H1 (cell line): ENCODE measurements at places on chromosomes 12 and 14.
A peak's percentile ranks its signal among the peaks of the same experiment; 100 is the strongest.

- no peak for DNase-seq
Measured at GRCh38 chr14:61511558-61511948, 183.8 kb upstream of the HIF1A start.

GRCh38 chr12:79691511-79692248 lies 916 bp upstream of the PAWR start:
- no peak for DNase-seq

DNA sequence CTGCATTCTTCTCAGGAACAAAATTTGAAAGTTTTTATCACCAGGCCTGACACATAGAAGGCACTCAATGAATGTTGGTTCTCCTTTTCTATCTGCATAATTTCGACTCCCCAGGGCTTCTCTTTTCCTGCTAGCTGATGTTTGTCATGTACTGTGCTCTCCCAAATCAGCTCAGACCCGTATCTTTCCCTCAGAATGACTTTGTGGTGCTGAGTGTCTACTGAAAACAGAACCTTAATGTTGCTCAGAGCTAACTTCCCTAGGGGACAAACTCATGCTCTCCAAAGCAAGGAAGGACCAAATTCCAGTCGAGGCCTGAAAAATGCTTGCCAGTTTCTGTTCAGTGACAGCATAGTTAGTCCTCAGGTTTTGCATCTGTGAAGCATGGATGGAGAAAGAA lies 1.9 kb downstream of the ARHGDIB start:
- DNase-seq, result no peak

GRCh38 chr12:124938108-124938507 lies 23.7 kb upstream of the UBC start:
- no peak for DNase-seq

GRCh38 chr14:24465368-24465767 lies 22.8 kb upstream of the SDR39U1 start:
- no peak for DNase-seq

- no peak for DNase-seq
Measured at GRCh38 chr14:93775744-93776143, 12.5 kb downstream of the PRIMA1 start.

- DNase-seq, result peak; percentile 90
Measured at GRCh38 chr14:22766457-22767322, at the start of gene OXA1L. Gene OXA1L, plus strand, starts transcription at chr14:22766688. Its CDS starts 14 bp downstream, at chr14:22766702.

DNA sequence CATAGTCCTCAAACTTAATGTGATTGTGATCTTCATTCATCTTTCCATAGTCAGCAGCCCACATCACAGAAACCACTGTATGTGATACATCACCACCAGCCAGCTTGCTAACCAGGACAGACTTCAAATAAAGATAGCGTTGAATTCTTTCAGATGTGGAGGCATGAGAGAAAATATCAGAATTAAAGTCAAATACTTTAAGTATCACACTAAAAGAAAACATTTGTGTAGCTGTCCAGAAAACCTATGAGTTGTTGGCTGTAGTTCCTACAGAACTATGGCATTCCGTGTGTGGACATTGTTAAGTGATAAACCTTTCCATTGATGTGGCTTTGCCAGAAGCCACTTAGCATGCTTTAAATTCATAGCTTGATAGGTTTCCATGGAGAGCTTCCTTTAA lies 105.1 kb downstream of the LLPH start:
- no peak for DNase-seq

GRCh38 chr14:27305441-27305945 lies 707.7 kb upstream of the NOVA1 start:
- DNase-seq, result no peak

DNA sequence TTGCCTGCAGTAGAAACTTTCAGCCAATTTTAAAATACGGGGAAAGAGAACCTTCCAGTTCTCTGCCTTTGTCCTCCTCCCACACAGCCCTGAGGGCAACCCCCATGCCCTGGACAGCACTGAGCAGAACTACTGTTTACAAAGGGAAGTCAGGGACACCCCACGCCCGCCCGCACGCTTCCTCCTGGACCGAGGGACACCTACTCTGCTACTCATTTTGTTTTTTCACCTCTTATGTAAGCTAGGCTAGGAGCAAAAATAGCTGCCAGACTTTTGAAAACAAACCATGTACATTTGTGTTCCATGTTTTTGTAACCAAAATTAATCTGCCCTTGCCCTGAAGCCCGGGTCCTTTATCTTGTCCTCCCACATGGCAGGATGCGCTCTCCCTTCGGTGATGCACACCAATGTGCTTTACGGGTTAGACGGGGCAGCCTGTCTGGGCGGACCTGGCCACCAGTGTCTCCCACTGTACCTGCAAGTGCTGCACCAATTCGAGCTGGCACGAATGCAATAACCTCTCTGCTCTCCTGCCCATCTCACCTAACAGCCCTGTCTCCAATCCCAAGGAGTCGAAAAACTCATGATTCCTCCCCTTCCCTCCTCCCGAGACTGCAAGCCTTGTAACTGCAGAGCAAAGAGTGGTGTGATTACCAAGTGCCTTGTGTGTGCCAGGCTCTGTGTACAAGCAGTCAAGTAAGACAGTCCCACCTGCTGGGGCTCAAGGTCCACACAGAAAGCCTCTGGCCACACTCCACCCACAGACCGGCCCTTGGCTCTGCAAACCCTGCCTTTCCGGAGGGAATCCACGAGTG lies 85.2 kb downstream of the CCDC88C start:
- no peak for DNase-seq

GRCh38 chr14:90851327-90852036 lies 35.3 kb upstream of the TTC7B start:
- peak; percentile 6 for DNase-seq

GRCh38 chr14:106883218-106883692 lies 1356.9 kb downstream of the TMEM121 start:
- DNase-seq, result peak; percentile 56

GRCh38 chr12:3381059-3382047 lies 109.7 kb upstream of the PRMT8 start:
- no peak for DNase-seq

- no peak for DNase-seq
Measured at GRCh38 chr12:95848575-95849388, 10.0 kb upstream of the SNRPF start.

DNA sequence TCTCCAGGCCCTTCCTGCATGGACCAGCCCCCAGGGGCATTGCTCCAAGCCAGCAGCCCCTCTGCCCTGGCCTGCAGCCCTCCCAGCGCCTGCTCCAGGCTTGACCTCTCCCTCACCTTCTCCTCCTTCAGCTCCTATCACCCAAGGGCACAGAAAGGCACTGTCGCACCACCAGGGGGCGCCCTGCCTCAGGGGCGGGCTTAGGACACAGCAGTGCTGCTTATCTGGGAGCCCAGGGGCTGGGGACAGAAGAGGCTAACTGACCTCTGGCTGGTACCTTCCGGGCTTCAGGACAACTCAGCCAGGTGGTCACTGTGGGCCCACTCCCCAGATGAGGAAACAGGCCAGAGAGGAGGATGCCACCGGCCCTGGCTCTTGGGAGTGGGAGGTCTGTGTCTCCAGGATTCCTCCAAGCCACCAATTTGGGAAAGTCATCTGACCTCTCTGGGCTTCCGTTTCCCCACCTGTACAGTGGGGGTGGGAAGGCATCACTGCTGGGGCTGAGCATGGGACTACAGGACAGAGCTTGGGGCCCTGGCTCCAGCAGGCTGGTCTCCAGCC lies 25.3 kb upstream of the GPR132 start:
- DNase-seq, result peak; percentile 98

GRCh38 chr14:66197276-66197675 lies 288.9 kb upstream of the CCDC196 start:
- DNase-seq, result no peak

GRCh38 chr12:88035907-88036289 lies 6.7 kb upstream of the C12orf50 start:
- no peak for DNase-seq

GRCh38 chr14:23376482-23377197 lies at the start of gene CMTM5:
Gene CMTM5, plus strand, starts transcription at chr14:23377046. Its CDS starts 206 bp downstream, at chr14:23377252.
- no peak for DNase-seq

GRCh38 chr12:128818065-128819022 lies 5.4 kb downstream of the SLC15A4 start:
- no peak for DNase-seq

GRCh38 chr12:108995370-108995992 lies 25.4 kb downstream of the SVOP start:
- no peak for DNase-seq
